ENCODE measurements at places on chromosomes 13 and 19.

GRCh38 chr19:50899569-50899968 lies 11.6 kb downstream of the KLK4 start:
- no peak for DNase-seq

DNA sequence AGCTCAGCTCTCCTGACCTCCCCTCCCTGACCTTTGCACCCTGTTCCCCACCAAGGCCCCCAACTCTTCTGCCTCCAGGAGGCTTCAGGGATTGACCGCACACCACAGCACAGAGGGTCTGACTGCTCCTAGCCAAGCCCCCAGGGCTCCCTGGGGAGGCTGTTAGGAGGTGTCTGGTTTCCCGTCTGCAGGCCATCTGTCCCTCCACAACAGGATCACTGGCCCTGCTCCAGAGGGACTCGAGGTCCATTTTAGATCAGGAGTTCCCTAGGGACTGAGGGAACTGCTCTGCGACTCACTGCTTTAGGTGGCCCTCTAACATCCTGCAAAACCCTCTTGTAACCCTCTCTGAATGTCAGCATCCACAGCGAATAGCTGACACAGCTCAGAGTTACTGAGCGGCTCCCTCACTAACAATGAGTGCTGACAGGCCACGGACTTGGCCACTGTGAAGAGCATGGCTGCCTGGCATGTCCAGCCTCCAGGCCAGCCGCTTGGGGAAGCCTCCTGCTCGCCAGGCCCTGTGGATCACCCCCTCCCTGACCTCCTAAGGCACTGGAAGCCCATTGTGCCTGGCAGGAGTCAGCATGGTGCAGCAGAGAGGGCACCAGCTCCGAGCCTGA lies 17.7 kb downstream of the GRIK5 start:
- no peak for DNase-seq

- no peak for DNase-seq
Measured at GRCh38 chr13:94967183-94968039, 255.1 kb upstream of the SOX21 start.

- DNase-seq = no peak
Measured at GRCh38 chr19:2624537-2625091, 77.9 kb downstream of the GNG7 start.

DNA sequence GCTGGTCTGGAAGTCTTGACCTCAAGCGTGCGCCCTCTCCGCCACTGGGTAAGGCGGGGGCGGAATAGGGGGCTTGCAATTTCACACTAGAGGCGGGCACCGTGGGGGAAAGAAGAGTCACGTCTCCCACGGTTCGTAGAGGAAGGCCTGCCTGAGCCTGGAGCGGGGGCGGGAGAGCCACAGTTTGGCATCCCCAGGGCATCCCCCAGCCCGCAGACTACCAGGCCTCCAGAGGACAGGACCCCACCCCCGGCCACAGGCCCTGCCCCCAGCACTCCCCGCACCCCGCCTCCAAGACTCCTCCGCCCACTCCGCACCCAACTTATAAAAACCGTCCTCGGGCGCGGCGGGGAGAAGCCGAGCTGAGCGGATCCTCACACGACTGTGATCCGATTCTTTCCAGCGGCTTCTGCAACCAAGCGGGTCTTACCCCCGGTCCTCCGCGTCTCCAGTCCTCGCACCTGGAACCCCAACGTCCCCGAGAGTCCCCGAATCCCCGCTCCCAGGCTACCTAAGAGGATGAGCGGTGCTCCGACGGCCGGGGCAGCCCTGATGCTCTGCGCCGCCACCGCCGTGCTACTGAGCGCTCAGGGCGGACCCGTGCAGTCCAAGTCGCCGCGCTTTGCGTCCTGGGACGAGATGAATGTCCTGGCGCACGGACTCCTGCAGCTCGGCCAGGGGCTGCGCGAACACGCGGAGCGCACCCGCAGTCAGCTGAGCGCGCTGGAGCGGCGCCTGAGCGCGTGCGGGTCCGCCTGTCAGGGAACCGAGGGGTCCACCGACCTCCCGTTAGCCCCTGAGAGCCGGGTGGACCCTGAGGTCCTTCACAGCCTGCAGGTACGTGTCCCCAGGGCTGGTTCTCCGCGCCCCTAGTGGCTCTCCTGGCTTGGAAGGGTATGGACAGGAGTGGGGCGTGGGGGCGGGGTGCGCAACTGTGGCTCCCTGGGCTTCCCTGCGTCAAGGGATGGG lies at the start of gene ANGPTL4:
ANGPTL4 (plus strand) TSS at position 353 of the 969 bp plus-strand sequence; CDS start at position 520, 167 bp downstream.
- DNase-seq = peak; percentile 89

DNA sequence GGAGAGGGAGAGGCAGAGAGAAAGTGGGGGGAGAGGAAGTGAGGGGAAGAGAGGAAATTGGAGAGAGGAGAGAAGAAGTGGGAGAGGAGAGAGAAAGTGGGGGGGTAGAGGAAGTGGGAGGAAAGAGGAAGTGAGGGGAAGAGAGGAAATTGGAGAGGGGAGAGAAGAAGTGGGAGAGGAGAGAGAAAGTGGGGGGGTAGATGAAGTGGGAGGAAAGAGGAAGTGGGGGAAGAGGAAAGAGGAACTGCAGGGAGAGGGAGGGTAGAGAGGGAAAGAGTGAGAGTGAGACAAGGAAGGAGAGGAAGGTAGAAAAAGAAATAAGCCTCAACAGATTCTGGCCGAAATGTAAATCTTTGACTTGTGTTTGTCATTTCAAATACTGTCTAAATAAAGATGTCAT lies 146.6 kb downstream of the KLF12 start:
- DNase-seq = no peak

GRCh38 chr13:65592731-65593130 lies 1637.4 kb downstream of the PCDH9 start:
- no peak for DNase-seq

DNA sequence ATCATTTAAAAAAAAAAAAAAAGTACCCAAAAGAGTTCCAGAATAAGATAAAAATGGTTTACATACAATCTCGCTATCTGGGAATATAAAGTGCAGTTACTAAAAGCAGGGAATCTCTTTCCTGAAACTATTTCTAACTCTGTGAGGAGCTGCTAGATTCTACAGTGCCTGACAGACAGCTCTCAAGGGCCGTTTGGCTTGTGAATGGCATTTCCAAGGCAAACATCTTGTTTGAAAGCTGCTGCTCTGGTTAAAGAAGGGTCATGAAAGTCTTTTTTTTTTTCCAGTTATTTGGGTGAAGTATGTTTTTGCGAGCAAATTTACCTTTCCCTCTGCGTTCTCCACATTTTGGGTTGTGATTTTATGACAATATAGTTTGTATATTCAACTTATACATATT lies 29.0 kb upstream of the CEACAM21 start:
- no peak for DNase-seq

DNA sequence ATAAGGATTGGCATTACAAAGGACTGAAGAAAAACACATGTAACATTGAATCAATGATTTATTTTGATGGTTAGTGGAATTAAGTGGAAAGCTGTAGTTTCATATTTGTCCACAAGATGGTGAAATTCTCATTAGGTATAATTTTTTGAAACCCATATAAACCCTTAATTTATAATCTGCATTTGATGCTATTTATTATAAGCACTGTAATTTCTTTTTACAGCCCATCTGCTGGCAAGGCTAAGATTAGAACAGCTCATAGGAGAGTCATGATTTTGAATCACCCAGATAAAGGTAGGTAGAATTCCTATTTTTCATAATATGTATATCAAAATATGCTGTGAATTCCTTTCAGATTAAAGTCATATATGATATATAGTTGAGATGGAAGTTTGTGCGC lies 62.2 kb downstream of the DNAJC15 start:
- DNase-seq = no peak

DNA sequence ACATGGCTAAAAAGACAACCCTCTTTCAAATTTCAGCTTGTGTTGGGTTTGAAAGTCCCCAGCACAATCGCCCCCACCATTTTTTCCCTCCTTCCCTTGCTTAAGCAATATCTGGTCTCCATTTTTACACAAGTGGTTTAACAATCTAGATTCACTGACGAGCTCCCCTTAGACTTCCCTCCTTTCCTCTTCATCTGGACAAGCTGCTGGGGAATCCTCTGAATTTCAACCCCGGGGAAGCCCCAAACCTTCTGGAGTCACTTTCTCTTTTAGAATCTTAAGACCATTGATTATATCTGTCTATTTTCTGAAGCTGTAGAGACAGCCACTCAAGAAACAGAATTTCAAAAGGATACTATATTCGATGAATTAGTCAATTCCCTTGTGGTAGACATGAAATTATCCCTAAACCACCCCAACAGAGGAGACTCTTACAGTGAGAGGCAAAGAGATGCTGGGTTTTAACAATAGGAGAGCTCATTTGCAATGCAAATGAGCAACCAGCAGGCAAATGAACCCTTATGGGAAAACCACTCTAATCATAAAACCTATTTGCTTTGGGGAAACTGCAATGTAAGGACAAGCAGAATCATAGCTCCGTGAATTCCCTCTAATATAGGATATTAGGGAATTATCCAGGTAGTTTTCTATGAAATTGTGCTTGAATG lies 78.9 kb downstream of the TEX26 start:
- no peak for DNase-seq

GRCh38 chr13:64912141-64912540 lies 2318.0 kb downstream of the PCDH9 start:
- DNase-seq = no peak

DNA sequence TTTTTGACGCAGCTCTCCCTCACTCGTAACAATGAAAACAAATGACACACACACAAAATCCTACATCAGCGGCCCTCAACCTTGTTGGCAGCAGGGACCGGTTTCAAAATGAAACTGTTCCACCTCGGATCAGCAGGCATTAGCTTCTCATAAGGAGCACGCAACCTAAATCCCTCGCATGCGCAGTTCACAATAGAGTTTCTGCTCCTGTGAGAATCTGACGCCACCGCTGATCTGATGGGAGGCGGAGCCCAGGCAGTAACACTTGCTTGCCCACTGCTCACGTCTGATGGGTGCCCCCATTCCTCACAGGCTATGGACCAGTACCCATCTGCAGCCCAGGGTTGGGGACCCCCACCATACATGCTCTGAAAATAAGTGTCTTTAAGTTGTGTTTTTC lies 43.4 kb downstream of the DHRS12 start:
- no peak for DNase-seq

- peak; percentile 77 for DNase-seq
Measured at GRCh38 chr19:37691881-37692504, 27.6 kb downstream of the ZNF607 start.

DNA sequence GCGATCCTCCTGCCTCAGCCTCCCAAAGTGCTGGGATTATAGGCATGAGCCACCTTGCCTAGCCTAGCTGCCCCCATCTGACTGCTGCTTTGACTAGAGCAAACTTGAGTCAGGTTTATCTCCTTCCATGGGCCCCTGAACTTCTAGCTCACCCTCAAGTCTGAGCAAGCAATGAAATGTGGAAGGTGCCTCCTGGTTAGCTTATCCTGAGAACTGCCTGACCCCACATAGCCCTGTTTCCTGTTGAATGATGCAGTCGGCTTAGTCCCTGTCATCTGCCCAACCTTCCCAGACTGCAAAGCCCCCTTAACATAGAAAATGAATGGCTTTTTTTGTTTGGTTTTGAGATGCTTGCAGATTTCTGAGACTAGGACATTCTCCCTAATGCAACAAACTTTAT lies 8.9 kb upstream of the TMEM160 start:
- no peak for DNase-seq

DNA sequence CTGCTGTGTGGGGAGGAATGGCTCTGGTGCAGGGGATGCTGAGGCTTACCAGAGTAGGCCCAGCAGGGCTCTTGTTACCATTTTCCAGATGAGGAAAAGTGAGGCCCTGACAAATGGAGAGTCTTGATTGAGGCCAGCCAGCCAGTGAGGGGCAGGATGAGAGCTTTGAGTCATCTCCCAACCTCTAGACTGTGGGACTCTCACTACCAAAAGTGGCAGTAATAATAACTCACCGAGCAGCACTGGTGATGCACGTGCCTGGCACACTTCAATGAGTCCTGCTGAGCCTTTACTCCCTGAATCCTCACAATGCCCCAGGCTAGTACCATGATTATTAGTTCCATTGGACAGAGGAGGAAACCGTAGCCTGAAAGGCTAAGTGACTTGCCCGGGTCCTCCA lies 7.8 kb downstream of the CIC start:
- no peak for DNase-seq

DNA sequence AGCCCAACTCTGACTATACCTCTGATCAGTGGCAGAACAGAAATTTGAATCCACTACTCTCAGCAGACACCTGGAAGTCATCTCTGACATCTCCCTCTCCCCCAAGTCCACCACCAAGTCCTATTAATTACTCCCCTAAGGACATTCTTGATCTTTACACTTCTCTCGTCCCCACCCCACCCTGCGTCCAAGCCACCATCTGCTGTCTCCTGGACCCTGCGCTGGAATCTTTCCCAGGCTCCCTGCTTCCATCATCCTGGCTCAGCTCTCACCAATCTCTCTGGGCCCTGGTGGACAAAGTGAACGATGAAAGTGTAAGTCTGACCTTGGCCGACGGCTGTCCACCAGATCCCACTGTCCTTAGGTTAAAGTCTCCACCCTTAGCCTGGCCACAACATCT lies 145.6 kb upstream of the GJB6 start:
- DNase-seq = no peak

- DNase-seq = no peak
Measured at GRCh38 chr13:109160887-109161669, 531.7 kb downstream of the MYO16 start.

DNA sequence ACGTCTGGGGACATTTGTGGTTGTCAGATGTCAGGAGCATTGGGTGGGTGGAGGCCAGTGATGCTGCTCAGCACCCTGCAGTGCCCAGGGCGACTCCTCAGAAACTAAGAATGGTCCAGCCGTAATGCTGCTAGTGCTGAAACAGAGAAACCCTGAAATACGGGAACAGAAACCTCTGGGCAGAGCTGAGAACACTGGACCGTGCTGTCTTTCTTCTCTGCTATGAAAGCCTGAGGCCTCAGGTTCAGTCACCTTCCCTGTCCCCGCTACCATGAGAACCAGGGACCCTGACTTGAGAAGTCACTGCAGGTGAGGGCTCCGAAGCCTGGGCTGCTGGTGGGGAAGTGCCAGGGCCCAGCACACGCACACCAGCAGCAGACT lies 13.4 kb downstream of the CAPS start:
- DNase-seq = no peak

GRCh38 chr19:41554907-41555306 lies 21.1 kb upstream of the CEACAM21 start:
- no peak for DNase-seq

- no peak for DNase-seq
Measured at GRCh38 chr13:29546662-29547061, 48.8 kb downstream of the SLC7A1 start.

DNA sequence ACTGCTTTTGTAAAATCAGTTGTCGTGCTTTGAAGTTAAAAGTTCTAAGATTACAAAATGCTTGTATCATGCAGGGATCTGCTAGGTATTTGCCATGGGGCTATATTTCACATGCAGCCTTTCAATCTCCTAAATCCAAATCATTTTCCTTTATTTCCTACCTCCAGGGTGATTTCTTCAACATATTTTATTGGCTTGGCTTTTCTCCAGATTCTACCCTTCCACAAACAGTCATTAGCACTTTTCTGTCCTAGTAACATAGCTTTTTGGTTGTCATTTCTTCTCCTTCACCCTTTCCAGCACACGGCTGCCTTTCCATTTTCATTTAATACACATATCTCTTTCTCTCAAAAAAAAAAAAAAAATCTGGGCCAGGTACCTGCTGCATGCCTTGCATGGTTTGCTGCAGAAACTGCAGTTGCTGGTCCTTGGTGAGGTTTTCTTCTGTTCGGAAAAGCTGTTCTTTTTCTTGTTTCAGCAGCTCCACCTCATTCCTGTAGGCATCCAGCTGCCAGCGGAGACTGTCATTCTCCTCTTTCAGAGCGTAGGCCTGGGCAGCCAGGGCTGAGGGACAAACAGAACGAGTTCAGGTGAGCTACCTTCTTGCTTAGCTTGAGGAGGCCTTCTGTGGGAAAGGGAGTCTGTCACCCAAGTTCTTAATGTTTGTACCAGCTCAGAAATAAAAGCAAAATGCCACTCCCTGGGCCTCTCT lies 274.7 kb downstream of the DNAJC15 start:
- DNase-seq = no peak
